HT-29 (cell line): ENCODE measurements at places on chromosomes 1 and 21. TPM values are rescaled to one million over a fixed set of nuclear protein-coding genes. Genes with fewer than 3 reads are reported as not detected.

ST6GALNAC3 gene
- total RNA-seq = not detected in 2 replicates

CA6 gene
- total RNA-seq = not detected in 2 replicates

PRAMEF11 gene
- not detected in 2 replicates for total RNA-seq

KRTAP6-2 gene
- not detected in 2 replicates for total RNA-seq

PTPN7 gene
- 16.3 and 16.8 TPM in 2 replicates for total RNA-seq

TMEM200B gene
- not detected in 2 replicates for total RNA-seq

DNA sequence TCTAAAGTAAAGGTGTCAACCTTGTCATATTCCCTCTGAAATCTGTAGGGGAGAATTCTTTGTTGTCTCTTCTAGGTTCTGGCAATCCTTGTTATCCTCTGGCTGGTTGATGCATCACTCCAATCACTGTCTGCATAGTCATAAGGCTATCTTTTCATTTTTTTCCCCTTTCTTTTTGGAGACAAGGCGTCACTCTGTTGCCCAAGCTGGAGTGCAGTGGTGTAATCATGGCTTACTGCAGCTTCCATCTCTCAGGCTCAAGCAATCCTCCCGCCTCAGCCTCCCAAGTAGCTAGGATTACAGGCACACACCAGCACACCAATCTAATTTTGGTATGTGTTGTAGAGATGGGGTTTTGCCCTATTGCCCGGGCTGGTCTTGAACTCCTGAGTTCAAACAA is 12.9 kb downstream of the DPYD start:
- DNase-seq = no peak

- no peak for DNase-seq
These were observed 395.3 kb upstream of the RUNX1 start for GRCh38 chr21:35444391-35444790.

DNA sequence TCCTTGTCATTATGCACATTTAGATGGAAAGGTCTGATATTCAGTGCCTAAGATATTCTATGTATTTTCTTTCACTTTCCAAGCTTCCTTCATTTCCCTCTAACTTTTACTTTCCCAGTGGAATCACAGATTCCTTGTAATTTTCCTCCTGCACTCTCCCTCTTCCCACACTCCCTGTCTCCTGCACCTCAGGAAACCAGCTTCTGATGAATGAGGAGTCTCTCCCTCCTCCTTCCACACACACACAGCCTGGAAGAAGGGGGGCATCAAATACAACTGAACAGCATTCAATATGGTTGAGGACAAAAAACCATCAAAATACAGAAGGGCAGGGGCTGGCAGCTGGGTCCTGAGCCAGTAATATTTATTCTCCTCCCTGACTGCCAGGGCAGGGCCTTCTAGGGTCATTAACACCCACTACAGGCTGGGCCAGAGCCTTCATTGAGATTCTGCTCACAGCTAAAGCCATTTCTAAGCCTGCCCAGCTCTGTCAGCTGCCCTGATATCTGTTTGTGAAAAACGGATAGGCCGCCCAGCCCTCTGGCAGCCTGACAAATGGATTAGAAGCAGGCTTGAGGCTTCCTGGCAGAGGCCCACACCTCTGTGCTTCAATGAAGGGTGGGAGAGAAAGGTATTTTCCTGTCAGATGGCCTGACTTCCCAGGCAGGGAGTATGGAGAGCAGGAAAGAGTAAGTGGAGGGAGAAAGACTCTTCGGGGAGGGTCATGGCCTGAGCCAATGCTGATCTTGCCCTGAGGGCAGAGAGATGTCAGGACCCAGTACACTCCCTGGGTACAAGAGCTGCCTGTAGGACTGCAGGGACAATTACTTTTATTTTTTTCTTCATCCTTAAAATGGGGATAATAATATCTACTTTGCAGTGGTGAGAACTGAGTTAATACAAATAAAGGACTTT is 138.9 kb upstream of the SPATA6 start:
- DNase-seq = no peak

GRCh38 chr1:111162488-111162880 is 22.5 kb downstream of the CEPT1 start:
- DNase-seq = no peak

GRCh38 chr1:223425550-223425949 is 32.3 kb downstream of the CCDC185 start:
- DNase-seq = no peak
